Myocyte (in vitro differentiated cells): ENCODE measurements at places on chromosomes 2 and 18. TPM values are rescaled to one million over a fixed set of nuclear protein-coding genes. Genes with fewer than 3 reads are reported as not detected.

GRCh38 chr18:79712206-79712857 lies 32.7 kb downstream of the CTDP1 start:
- no peak for DNase-seq

DNA sequence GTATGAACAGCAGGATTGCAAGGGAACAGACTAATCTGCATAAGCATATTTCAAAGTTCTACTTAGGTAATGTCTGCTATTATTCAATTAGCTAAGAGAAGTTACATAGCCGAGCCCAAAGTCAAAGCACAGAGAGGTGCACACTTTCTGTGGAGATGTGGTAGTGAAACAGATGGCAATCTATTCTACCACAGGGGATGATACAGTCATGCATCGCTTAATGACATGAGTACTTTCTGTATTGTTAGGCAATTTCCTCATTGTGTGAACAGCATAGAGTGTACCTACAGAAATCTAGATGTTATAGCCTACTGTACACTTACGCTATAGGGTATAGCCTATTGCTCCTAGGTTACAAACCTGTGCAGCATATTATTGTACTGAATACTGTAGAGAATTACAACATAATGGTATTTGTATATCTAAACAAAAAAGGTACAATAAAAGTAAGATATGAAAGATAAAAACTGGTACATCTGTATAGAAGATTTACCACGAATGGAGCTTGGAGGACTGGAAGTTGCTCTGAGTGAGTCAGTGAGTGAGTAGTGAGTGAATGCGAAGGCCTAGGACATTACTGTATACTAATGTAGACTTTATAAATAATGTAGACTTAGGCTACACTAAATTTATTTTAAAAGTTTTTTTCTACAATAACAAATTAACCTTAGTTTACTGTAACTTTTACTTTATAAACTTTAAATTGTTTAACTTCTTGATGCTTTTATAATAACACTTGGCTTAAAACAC lies 197.6 kb downstream of the MBD5 start:
- no peak for DNase-seq

DNA sequence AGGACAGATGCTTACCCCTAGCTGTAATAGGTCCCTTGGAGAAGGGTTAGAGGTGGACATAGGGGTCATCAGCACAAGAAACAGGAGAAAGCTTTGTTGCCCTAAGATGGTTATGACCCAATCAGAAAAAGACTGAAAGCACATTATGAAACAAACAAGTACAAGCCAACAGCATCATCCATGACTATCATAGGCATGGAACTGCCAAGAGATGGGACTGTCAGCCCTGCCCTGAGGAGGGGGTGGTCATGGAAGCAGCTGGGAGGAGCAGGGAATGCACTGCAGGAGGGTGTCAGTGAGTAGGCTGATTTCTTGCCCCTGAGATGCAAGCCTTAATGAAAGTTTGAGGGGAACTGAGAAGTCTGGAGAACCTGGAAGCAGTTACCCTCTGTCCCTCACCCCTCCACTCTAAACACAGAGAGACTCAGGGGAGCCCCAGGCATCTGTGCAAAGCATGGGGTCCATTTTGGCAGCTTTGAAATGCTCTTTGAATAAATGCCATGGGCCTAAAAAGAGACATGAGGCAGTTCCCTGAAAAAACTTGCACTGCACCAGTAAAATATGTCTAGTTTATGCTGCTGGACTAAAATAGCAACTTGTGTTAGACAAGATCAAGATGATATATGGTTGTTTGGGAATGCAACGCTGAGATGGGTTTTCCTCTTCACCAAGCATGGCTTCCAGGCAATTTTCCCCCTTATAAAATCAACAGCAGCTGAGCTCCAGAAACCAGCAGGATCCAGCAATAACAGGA lies 122.7 kb upstream of the ZFP36L2 start:
- peak; percentile 42 for DNase-seq

DNA sequence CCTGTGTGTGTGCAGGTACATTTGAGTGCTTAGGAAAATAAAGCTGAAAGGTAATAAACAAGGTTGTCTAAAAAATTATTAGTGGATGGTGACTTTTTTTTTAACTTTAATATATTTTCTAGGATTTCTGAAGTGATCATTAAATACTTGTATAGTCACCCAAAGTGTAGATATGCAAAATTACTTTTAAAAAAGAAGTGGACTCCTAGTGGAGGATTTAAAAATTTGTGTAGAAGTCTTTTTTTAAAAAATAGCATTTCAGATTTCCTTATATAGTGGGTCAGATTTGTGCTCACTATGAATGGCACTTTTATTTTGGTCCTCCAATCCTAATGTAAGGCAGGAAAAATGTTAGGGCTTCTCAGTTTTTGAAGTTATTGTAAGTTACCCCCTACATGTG lies 3.9 kb downstream of the GORASP2 start:
- DNase-seq = no peak

GRCh38 chr2:147739508-147739907 lies 105.3 kb upstream of the ACVR2A start:
- no peak for DNase-seq

DNA sequence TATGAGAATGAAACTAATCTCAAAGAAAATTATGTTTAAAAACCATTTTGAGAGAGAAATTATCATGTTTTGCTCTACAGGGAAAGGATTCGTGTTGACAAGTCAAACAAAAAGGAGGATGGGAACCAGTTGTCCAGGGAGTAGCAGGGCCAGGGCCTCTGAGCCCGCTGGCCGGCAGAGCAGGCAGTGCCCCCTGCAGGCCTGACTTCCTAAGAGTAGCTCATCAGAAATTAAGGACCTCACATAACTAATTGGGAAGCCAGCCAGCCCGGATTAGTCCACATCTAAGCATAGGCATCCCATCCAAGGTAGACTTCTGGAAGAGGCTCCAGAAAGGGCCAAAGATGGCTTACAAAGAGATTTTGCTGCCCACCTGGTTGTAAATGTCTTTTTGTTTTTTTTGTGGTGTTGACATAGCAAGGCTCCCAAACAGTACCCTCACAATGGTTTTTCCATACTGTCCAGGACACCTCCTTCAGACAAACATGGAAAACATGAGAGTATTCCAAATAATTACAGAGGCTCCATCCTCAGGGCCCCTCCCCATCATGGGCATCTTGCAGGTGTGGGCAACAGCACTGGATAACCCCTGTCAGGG lies 241.2 kb upstream of the TANK start:
- peak; percentile 65 for DNase-seq

PHOSPHO2 gene
- 4.5 and 4.8 TPM in 2 replicates for total RNA-seq
